ENCODE measurements at places on chromosomes 13 and 19.

GRCh38 chr13:112506046-112506445, 81.9 kb downstream of the TUBGCP3 start:
- DNase-seq = no peak

DNA sequence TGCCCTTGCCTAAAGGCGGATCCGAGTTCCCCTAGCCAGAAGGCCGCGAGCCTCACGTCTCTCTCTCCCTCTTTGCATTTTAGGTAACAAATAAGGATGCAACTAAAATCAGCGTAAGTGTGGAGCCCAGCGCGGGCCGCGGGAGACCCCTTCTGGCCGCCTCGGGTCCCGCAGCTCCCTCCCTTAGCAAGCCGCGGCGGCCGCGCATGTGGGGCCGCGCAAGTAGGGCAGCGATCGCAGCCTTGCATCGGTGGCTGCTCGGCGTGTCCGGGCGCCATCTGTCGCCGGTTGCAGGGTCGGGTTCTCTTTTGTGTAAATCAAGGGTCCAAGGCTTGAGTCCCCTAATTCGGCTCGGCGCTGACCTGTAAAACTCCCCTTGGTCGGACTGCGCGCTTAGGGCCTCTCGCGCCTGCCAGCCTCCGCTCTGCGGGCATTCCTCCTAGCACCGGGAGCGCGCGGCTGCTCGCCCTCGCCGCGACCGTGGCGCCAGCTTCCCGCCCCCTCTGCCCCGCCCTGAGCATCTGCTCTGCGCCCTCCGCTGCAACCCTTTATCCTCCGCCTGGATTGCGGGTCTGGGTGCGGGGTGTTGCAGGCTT, 2.7 kb downstream of the VSTM2B start:
- peak; percentile 42 for DNase-seq

GRCh38 chr19:6416658-6417405, 7.8 kb downstream of the KHSRP start:
- DNase-seq = no peak

DNA sequence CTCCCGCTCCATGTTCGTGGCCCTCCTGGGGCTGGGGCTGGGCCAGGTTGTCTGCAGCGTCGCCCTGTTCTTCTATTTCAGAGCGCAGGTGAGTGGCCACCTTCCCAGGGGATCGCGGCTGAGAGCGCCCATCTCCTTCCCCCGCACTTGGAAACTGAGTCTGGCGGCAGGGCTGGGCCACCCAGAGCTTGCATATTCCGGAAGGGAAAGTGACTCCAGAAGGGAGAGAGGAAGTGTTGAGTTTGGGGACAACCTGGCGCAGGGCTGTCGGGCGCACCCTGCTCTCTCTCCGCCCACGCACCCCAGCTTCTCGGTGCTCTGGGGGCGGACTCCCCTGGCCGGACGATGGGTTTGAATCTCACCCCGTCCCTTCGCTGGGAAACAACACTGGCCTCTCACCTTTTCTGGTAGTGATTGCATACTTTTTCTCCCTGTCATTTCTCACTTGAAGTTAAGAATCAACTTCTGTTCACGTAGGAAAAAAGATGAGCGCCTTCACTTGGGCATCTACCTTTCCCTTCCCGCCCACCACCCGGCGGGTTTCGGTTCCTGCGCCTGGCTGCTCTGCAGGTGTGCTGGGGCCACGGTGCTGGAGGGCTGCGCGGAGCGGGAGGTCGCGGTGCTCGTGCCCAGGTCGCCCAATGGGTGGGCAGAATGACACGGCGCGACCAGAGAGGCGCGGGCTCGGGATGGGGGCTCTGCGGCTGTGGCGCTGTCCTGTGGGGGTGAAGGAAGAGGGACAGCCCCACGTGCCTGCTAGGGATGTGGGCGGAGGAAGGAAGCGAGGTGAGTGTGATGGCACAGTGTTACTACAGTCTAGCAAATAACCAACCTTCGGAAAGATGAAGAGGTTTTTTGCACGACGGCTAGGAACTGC, 721 bp downstream of the TNFSF11 start:
- no peak for DNase-seq

- no peak for DNase-seq
Observed at GRCh38 chr13:113566227-113566561, 18.4 kb upstream of the TFDP1 start.

DNA sequence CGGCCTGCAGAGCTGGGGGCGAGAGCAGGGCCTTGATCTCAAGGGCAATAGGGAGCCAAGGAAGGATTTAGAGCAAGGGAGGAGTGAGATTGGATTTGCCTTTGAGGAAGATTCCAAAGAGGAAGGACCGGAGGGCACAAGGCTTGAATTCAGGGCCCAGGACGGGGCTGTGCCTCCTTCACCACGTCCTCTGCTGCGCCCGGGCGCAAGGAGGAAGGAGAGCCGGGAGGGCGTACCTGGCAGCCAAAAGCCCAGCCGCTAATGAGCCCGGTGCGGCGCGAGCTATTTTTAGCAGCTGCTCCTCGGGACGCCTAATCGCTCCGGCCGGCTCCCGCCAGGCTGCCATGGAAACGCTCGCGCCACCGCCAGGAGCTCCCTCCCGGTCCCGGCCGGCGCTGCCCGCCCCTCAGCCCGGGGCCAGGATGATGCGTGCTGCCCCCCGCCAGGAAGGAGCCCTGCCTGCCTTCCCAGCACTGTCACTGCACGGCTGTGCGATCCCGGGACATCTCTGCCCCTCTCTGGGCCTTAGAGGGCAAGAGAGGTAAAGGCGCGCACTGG, 31.3 kb downstream of the TINCR start:
- DNase-seq = peak; percentile 35

DNA sequence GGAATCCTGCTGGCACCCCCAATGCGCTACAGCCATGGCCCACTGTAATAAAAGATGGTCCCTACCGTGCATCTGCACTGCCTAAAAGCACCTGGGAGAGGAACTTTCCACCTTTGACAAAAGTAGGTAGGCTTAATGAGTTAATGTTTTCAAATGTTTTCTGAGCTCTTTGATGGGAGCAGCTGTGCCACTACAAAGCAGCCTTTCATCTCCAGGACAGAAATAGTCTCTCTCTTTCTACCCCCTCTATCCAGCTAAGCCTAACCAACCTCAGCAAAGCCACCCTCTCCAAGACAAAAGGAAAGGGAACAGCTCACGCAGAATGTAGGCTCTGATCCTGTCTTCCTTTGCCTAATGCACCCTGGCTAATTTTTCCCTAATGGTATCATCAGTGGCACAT, 560.2 kb downstream of the UQCRFS1 start:
- DNase-seq = no peak

DNA sequence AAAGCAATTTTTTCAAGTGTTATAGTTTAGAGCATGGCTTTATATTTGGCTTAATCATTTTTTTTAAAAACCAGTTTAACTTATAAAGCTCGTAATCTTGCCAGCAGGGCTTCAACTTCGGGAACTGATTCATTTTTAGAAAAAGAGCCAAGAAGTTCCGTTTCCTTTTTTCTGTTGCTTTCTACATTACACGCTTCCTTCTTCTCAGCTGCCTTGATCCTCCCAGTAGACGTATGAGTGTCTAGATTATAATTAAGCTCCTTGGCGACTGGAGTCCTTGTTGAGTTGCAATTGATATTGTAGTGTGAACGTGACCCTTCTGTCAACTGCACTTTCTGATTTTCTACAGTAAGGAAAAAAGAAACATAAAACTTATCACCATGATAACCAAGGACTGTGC, 497.2 kb downstream of the DIAPH3 start:
- DNase-seq = no peak

GRCh38 chr13:31950111-31950815, 81.3 kb upstream of the FRY start:
- no peak for DNase-seq
